ENCODE measurements at places on chromosomes 6 and 20.

- DNase-seq: no peak
Observed at GRCh38 chr6:70549327-70549726, 17.4 kb upstream of the SDHAF4 start.

DNA sequence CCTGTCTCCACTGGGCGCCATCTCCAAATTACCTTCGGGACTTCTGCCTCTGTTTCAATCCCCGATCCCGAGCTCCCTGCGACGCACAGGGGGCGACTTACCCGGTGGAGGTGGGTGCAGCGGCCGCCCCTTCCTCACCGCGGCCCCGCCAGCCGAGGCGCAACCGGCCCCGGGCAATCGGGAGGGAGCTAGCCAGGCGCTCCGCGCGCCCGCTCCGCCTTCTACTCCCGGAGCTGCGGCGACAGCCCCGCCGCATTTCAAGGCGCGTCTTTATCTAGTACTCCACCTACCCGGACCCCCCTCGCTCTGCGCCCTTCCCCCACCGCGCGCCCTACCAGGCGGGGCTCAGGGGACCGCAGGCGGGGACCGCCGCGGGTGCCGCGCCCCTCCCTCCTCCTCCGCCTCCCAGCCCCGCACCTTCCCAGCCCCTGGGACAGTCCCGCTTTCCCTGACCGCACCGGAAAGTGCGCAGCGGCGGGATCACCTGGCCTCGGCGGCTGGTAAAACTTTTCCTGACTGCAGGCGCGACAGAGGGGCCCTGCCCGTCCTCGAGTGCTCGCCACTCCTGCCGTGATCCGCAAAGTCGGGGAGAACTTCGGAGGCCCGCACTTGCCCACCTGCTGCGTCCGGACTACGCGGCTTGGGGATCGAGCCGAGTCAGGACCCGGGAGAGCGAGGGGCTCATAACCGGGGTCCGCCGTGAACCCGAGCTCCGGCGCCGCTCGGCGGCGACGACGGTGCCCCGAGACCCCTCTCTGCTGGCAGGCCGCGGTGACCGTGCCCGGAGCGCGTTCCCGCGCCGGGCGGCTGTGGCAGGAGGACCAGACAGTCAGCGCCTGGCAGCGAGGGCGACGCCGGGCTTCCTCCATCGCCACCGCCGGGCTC is 8.0 kb upstream of the NKX2-2 start:
- no peak for DNase-seq

DNA sequence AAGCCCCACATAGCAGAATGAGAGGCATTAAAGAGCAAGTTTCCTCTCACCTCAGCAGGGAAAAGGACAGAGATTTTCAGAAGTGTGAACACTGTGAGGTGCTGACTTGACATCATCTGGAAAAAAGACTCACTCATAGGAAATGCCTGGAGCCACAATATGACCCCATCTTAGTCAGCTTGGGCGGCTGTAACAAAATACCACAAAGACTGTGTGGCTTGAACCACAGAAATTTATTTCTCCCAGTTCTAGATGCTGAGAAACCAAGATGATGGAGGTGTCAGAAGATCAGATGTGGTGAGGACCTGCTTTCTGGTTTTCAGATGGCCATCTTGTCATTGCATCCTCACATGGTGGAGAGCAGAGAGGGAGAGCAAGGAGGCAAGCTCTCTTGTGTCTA is 253.1 kb downstream of the ADGB start:
- no peak for DNase-seq

GRCh38 chr6:14520536-14520935 is 403.0 kb downstream of the CD83 start:
- no peak for DNase-seq

GRCh38 chr6:71236926-71237434 is 51.6 kb upstream of the OGFRL1 start:
- no peak for DNase-seq

- DNase-seq: no peak
Observed at GRCh38 chr6:155004017-155004416, 8.9 kb downstream of the TIAM2 start.

- no peak for DNase-seq
Observed at GRCh38 chr6:148514091-148514845, 171.6 kb downstream of the SASH1 start.

DNA sequence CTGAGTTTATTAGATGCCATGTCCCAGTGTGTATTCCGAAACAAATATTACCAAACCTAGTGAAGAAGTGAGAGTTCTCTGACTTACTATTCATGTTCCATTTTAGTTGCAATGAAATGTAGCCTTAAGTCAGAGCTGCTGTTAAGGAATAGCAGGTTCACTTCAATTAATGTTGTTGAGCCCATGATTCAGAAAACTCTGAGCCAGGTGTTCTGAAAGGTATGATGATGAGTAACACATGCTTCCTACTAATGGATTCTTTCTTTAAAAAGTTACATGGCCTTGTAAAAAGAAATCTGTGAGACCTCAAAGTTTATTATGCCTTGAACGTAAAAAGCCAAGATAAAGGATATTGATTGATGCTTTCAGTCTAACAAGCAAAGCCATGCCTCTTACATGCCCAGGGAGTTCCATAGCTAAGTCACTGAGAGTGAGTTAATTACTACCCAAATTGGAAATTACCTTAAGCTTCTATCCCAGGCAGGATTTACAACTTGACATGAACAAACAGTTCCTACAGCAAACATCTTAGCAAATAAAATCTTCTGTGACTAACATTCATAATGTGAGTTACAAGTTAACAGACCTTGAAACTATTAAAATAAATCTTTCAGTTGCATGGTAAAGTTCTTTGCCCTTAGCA is 122.9 kb downstream of the AKAP7 start:
- DNase-seq: no peak

DNA sequence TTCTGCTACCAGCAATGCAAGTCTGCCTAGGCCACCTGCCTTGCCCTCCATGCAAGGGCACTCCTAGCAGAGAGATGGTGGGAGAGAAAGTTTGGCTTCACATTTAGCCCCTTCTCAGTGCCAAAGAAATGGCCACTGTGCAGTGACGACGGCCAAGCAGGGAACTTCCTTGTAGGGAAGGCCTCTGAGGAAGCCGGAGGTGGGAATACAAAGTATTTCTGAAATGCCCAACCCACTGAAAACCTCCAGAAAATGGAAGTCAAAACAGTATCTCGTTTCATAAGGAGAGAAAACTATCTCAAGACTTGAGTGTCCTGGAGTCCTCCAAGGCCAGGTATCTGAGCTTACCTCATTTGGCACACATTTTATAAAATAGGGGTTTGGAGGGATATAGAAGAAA is 42.7 kb downstream of the JAG1 start:
- DNase-seq: no peak

DNA sequence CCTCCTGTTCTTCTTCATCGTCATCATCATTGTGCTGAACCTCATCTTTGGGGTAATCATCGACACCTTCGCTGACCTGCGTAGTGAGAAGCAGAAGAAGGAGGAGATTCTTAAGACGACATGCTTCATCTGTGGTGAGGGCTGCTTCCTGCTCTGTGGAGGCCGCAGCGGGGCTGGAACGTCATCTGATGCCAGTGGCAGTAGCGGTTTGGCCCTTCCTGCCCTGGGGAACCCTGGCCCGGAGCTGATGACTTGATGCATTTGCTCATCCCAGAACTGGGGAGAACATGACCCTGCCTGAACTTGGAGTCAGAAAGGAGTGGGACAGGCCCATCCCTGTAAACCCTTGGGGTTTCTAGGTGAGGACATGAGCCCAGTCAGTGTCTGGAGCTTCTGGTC is 18.7 kb downstream of the UQCC2 start:
- peak; percentile 65 for DNase-seq

DNA sequence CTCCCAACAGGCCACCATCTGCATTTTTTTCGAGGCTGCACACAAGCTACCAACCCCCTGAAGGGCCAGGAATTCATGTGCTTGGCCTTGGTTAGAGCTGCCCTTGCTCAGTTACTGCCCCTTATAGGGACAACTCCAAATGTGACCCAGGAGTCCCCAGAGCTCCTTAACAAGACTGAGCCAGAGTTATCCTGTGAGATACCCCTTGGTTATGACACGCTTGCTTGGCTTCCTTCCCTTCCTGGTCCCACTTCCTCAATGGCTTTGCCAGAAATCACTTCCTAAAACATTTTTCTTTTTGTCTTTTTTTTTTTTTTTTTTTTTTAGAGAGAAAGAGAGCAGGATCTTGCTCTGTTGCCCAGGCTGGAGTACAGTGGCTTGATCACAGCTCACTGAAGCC is 8.9 kb downstream of the TREM1 start:
- no peak for DNase-seq

DNA sequence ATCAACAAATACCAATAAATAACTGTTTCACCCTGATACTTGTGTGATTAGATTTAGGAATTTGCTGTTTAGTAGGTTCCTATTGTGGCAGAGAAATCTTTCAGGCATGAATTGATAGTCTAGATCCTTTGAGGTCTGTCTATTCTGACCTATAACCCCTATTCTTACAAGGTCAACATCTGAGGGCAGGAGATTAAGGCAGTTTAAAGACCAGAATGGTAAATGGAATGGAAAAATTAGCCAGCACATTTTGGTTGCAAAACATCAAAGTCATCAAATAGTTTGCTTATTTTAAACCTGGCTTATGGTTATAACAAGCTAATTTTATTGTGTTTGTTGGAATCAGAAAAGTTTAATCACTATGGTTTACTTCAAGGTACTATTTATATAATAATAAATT is 78.4 kb downstream of the LIN28B start:
- no peak for DNase-seq

DNA sequence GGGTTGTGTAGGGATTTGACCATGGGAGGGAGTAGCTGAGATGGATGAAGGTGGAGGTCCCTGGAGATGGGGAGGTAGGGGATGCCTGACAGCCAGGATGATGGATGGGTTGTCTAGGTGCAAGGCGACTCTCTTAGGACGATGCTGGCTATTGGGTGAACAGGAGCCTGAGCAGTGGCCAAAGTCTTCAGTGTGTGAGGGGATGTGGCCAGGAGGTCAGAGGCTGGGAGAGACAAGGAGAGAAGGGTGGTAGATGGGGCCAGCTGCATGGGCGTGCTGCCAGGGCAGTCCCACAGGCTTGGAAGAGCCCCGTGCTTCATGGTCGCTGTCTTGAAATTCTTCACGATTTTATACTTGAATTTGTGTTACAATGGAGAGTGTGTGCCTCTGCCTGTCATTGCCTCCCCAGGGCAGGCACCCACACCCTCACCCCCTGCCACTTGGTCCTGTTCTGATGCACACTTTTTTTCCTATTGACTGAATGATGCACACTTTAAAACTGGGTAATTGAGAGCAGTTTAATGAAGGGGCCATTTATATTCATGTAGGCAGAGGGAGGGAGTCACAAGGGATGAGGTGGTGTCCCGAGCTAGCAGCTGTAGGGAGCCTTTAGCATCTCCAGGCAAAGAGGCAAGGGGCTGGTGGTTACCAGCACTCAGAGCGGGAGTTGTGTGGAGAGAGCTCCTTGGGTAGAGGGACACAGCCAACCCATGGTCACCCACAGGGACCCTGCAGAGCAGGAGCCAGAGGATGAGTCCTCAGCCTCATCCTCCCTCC is 120.7 kb downstream of the DHX35 start:
- no peak for DNase-seq

GRCh38 chr6:52416629-52417151 is 3.5 kb upstream of the EFHC1 start:
- no peak for DNase-seq

GRCh38 chr6:147166992-147167391 is 37.2 kb upstream of the STXBP5 start:
- no peak for DNase-seq

DNA sequence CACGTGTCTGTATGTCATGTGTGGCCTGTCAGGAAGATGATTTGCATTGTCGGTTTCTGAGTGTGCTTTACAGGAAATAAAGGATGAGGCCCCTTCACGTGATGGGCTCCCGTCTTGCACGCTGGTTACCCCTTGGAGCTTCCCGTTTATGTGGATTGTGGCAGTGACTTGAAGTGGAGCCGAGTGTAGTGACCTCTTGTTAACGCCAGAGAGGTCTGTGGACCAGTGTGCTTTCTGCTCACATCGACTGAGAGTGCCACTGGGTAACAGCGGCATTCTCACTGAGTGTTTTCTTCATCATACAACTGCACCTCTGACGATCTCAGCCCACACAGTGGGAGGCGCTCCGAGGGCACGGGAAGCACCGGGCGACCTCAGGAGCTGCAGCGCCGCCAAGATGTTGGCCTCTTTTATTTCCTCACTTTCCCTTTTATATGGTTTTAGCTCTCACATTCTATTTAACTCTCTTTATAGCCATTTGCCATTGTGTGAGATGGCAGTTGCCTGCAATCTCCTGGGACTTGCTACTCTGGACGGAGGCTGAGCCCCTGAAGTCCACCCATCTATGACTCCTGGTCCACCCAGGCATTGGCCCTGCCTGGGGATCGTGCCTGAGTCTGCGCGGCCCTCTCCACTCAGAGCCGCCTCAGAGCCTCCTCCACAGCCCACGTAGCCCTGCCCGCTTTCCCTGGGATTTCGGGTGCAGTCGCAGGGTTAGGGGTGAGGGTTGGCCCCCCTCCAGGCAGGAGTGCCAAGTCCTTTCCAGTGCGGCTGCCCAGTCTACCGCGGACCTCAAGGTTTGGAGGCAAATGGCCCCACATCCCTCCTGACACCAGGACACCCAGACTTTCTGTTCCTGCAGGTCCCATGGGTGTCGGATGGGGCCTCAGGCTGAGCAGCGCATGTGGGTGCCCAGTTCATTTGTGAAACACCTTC is 238.9 kb downstream of the ERMARD start:
- DNase-seq: peak; percentile 44

- DNase-seq: no peak
Observed at GRCh38 chr6:157713451-157714152, 109.4 kb upstream of the SNX9 start.

DNA sequence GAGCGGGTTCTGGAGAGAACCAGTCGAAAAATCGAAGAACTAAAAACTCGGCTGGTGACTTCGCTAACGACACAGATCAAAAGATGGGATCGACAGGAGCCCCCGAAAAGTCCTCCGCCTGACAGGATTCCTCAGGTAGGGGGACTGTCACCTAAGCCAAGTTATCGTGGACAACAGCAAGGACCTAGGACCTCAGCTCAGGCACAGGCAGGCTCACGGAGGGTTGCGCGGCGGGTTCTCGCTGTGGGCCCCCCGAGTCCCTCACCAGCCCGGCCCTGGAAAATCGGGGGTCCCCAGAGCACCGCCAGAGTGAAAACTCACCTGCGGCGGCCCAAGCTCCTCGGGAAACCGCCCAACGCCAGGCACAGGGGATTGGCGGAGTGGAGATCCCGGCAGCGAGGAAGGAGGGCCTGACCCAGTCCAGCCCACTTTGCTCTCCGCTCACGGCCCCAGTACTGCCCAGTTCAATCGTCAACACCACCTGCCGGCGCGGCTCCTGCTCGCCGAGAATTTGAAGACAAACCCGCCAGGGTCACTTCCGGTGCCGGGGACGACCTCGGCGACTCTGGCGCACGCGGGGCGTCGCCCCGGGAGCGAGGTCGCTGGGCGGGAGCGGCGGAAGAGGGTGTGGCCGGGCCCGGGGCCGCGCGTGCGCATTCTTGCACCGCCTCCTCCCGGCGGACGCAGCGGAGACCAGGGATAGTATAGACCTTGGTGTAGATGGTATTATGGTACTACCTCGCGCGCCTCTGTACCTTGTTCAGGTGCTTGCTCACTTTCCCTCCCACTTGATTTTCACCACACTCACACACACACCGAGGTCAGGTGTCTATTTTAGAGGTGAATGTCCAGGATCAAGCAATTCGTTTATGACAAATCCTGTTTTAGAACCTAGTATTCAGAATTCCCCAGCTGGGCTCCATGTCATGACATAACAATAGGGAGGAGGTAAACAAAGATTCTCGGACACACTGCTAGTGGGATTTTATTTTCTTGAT is at the start of gene KATNA1:
Gene KATNA1 (minus strand): TSS at position 567 of the 998 bp plus-strand sequence. CDS start 10,167 bp downstream, outside the sequence.
- DNase-seq: peak; percentile 83

GRCh38 chr6:44920952-44921491 is 407.1 kb upstream of the RUNX2 start:
- no peak for DNase-seq

All from stimulated activated CD4-positive, alpha-beta T cell treated with anti-CD3 and anti-CD28 coated beads, Interleukin-4, amount 100 ng/mL, for 48 hours (primary cell).